ENCODE measurements at places on chromosomes 13 and 19. TPM values are rescaled to one million over a fixed set of nuclear protein-coding genes. Genes with fewer than 3 reads are reported as not detected.

Gene OR7A5
- total RNA-seq, result not detected

Gene FLT3LG
- 6.8 TPM for total RNA-seq

GRCh38 chr19:38944981-38945506 lies 14.3 kb downstream of the MRPS12 start:
- DNase-seq, result no peak

- no peak for DNase-seq
These were observed 12.5 kb upstream of the MYCBP2 start for GRCh38 chr13:77339408-77339807.

DNA sequence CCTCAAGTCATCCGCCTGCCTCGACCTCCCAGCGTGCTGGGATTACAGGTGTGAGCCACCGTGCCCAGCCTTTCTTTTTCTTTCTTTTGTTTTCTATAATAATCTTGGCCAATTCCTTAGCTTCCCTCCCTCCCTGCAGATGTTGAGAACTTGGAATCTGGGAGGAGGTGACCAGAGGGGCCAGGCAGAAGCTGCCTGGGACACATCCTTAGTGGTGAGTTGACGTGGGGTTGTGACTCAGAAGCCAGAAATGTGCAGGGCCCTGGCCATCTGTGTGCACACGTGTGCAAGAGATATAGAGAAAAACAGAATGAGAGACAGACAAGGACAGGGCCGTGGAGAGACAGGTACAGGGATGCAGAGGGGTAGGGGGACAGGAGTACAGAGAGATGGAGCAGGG lies 154.3 kb downstream of the SIPA1L3 start:
- peak; percentile 93 for DNase-seq

DNA sequence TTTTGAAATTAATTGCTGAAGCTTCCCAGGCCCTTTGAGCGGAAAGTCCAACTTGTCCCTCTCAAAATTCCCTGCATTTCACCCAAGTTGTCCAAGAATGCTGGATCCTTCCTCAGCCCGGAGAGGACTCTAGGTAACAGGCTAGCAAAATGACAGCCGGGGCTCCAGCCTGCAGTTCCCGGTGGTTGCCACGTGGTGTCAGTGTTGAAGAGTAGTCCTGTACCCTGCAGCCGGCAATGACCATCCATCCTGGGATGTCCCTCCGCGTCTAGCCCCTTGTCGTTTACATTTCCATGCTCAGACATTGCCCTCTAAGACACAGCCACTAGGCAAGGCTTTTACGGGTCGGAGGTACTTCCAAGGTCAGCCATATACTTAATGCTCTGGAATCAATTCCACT lies 31.4 kb upstream of the MTIF3 start:
- DNase-seq, result peak; percentile 59

DNA sequence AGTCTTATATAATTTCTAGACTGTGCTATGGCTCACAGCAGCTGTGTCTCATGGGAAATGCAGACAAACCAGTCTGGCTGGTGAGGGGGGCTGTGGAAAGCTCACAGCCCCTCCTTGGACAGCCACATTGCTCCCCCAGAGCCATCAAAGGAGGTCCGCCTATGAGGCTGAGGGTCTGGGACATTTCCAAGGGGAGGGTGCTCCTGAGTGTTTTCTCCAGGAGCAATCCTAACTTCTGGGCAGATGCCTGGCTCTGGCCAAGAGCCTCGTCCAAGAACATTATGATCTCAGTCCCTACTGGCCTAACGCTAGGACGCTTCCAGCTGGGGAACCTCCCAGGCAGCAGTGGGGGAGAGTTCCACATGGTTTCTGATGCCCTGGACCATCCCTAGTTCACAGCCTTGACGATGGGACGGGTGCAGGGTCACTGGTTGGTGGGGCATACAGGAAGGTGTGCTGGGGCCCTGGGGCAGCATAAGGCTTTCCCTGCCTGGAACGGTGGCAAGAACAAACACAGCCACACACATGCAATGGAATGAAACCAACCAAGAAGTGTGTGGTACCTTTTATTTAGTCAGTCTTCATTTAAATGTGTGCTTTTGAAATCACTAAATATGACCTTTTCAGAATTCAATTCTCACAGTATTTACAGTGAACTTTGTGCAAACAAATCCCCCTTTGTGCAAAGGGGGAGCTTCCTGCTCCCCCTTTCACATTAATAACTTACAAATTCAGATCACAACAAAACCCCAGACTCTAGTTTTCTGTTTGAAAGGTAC lies 60.6 kb downstream of the CDADC1 start:
- no peak for DNase-seq

GRCh38 chr13:46392967-46393366 lies 5.9 kb upstream of the RUBCNL start:
- no peak for DNase-seq

Measured in HT1080 (cell line).